ENCODE measurements at places on chromosomes 16 and 17. TPM values are rescaled to one million over a fixed set of nuclear protein-coding genes. Genes with fewer than 3 reads are reported as not detected.
A peak's percentile ranks its signal among the peaks of the same experiment; 100 is the strongest.

Gene STH
- total RNA-seq: not detected

- no peak for DNase-seq
- H3K27ac ChIP-seq: no peak overlapping the region
Observed at GRCh38 chr17:77851921-77852320, 106.6 kb upstream of the TNRC6C start.

GRCh38 chr17:59388069-59388556 is 56.7 kb downstream of the YPEL2 start:
- peaks cover 31% of the 10 kb centered on the region for H3K36me3 ChIP-seq
- peak overlapping the region; percentile 85 for H3K27ac ChIP-seq
- peaks cover 42% of the 10 kb centered on the region for H3K4me1 ChIP-seq

Gene RRAD
- total RNA-seq: 6.5 TPM

GRCh38 chr16:85331688-85332087 is 219.4 kb upstream of the CIBAR2 start:
- no peak overlapping the region for H3K4me3 ChIP-seq
- no peak for DNase-seq
- H3K27me3 ChIP-seq: peaks cover 6% of the 10 kb centered on the region
- no peak overlapping the region for H3K27ac ChIP-seq
- H3K4me1 ChIP-seq: peaks cover 31% of the 10 kb centered on the region

DNA sequence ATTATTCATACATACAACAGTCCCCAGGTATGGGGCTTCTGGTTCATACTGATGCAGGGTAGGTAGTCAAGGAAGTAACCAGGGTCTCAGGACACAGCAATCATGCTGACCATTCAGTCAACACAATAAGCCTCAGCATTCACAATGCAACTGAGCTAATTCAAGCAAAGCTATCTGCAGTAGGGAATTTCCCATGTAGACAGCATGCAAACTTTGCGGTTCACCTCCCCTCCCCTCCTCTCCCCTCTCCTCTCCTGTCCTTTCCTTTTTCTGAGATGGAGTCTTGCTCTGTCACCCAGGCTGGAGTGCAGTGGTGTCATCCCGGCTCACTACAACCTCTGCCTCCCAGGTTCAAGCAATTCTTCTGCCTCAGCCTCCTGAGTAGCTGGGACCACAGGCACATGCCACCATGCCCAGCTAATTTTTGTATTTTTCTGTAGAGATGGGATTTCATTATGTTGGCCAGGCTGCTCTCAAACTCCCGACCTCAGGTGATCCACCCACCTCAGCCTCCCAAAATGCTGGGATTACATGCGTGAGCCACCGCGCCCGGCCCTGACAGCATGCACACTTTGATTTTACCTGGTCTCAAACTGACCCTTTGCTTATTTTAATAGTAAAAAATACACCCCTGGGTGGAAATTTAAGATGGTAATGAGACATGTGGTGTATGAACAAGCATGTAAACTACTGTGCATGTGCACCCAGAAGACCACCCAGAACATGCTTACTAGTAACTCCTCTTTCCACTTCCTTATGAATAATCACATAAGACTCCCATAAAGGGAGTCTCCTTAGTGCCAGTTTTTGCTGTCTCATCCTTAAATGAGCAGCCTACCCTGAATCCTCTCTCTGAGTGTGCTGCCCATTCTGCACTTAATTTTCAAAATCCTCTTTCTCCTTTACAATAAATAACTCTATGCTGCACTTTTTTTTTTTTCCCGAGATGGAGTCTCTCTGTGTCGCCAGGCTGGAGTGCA is 9.3 kb upstream of the RNF135 start:
- H3K27ac ChIP-seq: peak overlapping the region; percentile 77
- no peak overlapping the region for H3K4me3 ChIP-seq
- H3K27me3 ChIP-seq: no peaks in the 10 kb centered on the region
- H3K36me3 ChIP-seq: no peaks in the 10 kb centered on the region
- DNase-seq: no peak

Gene TBC1D26
- 0.28 TPM for total RNA-seq

- H3K4me1 ChIP-seq: peaks cover 26% of the 10 kb centered on the region
- no peaks in the 10 kb centered on the region for H3K27me3 ChIP-seq
- no peak overlapping the region for H3K4me3 ChIP-seq
- DNase-seq: no peak
Observed at GRCh38 chr17:40479754-40480480, 21.5 kb downstream of the TNS4 start.

DNA sequence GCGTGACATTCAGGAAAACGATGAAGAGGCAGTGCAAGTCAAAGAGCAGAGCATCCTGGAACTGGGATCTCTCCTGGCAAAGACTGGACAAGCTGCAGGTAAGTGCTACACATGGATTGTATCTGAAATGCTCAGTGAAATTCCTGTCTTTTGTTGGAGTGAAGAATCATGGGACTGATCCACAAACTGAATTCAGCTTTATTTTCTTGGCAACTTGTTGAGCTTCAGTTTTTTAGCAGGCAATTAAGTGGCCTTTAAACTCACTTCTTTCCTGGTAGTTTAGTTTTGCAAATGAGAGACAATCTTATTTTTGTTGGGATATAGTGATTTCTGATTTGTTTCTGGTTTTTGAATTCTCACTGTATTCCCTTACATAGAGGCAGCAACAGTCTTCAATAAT is 2.6 kb downstream of the PSMD11 start:
- H3K27ac ChIP-seq: peak overlapping the region; percentile 95
- DNase-seq: no peak
- no peaks in the 10 kb centered on the region for H3K27me3 ChIP-seq

Gene TAT
- 0.35 TPM for total RNA-seq

Gene EPN3
- total RNA-seq: not detected

DNA sequence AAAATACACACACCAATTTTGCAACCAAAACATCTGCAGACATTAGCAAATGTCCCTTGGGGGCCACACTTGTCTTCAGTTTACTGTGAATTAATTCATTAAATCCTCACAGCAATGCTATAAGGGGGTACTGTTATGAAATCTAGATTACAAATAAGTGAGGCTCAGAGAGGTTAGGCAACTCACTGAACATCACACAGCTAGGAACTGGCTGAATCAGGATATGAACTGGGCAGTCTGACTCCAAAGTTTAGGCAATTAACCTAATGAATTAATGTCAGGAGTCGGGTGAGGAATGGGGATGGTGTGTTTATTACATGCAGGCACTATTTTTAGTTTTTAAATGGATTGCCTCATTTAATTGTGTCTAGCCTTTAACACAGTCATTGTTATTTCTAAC is 305.7 kb upstream of the XYLT1 start:
- no peak overlapping the region for H3K4me3 ChIP-seq
- DNase-seq: no peak
- H3K27ac ChIP-seq: no peak overlapping the region
- H3K36me3 ChIP-seq: no peaks in the 10 kb centered on the region
- no peaks in the 10 kb centered on the region for H3K4me1 ChIP-seq

Gene HSD11B2
- 0.20 TPM for total RNA-seq

Gene GPRC5C
- 47.8 TPM for total RNA-seq

Gene SPAG9
- 92.7 TPM for total RNA-seq

GRCh38 chr17:81456798-81457197 is 55.8 kb downstream of the ACTG1 start:
- peaks cover 5% of the 10 kb centered on the region for H3K4me1 ChIP-seq
- DNase-seq: no peak
- H3K4me3 ChIP-seq: no peak overlapping the region
- H3K27ac ChIP-seq: no peak overlapping the region
- peaks cover 5% of the 10 kb centered on the region for H3K36me3 ChIP-seq

DNA sequence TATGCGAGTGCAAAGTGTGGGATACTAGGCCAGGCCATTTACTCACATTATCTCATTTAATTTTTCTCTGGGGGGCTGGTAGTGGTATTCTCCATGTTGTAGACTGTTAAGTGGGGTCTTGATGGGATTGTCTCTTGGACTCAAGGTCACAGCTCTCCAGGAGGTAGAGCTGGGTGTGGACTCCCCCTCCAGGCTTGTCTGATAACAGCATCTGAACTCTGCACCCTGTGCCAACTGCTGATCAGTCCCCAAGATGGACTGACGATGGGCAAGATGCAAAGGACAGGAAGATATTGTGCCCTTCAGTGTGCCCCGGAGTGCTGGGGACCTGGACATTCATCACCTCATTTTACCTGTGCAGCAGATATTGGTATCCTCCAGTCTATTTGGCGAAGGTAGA is 147.8 kb downstream of the MSI2 start:
- no peak overlapping the region for H3K4me3 ChIP-seq
- no peak overlapping the region for H3K27ac ChIP-seq
- peaks cover 4% of the 10 kb centered on the region for H3K36me3 ChIP-seq
- no peaks in the 10 kb centered on the region for H3K27me3 ChIP-seq
- no peak for DNase-seq
- H3K4me1 ChIP-seq: peaks cover 20% of the 10 kb centered on the region

- H3K27ac ChIP-seq: no peak overlapping the region
- no peak overlapping the region for H3K4me3 ChIP-seq
- no peaks in the 10 kb centered on the region for H3K4me1 ChIP-seq
- H3K27me3 ChIP-seq: peaks cover 54% of the 10 kb centered on the region
- no peak for DNase-seq
Observed at GRCh38 chr16:85869785-85870558, 29.0 kb upstream of the IRF8 start.

Gene NEURL4
- 43.3 TPM for total RNA-seq

- H3K4me3 ChIP-seq: no peak overlapping the region
- peaks cover 7% of the 10 kb centered on the region for H3K36me3 ChIP-seq
- no peaks in the 10 kb centered on the region for H3K4me1 ChIP-seq
- DNase-seq: no peak
Observed at GRCh38 chr17:14688134-14688533, 387.3 kb downstream of the HS3ST3B1 start.

DNA sequence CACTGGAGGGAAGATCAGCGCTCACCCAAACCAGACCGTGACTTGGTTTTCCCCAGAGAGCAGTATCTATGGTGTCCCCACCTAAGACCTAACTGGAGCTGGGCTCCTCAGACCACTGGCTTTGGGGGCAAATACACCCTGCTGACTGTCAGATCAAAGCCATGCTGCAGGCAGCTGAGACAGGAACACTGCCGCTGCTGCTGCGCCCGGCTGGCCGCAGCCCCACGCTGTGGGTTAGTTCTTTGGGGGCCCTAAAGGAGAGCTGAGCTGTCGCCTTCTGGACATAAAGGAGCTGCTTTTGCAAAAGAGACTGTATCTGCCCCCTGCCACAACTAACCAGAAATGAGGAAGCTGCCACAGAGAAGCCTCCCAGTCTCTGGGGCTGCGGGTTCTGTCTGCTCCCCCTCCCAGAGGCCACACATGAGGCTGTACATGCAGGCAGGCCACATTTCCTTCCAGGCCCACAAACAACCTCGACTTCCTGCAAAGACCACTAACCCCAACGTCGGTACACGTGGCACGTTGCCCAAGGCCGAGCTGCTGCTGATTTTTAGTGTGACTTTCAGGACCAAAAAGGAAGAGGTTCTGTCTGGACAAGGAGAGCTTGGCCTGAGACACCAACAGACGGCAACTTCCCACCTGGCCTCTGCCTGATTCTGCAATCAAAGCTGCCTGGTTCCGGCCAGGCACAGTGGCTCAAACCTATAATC is 18.2 kb upstream of the ABR start:
- no peak overlapping the region for H3K4me3 ChIP-seq
- H3K27ac ChIP-seq: peak overlapping the region; percentile 88
- H3K27me3 ChIP-seq: no peaks in the 10 kb centered on the region
- no peak for DNase-seq

Gene AURKB
- total RNA-seq: 8.6 TPM

GRCh38 chr17:63189082-63189481 is 223.0 kb downstream of the TANC2 start:
- DNase-seq: no peak
- peaks cover 20% of the 10 kb centered on the region for H3K4me1 ChIP-seq
- H3K4me3 ChIP-seq: no peak overlapping the region
- H3K36me3 ChIP-seq: peaks cover 1% of the 10 kb centered on the region
- no peaks in the 10 kb centered on the region for H3K27me3 ChIP-seq

DNA sequence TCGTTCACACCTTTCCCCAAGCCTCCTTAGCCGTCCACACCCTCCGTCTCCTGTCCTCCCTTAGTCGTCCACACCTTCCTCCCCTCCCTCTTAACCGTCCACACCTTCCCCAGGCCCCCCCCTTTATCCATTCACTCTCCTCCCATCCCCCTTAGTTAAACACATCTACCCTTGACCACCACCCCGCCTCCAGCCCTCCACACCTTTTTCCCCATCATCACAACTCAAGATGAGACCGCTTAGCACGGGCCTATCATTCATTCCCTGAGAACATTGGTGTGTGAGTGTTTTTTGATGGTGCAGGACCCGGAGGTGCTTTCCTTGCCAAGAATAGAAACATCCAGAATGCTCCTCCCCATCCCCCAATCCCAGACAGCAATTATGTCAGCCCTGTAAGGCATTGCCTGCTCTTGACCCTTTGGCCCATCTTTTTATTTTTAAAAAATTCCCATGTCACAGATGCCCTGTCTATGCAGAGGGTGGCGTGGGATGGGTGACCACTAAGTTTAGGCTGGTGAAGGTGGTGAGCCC is 1.4 kb downstream of the TENT4B start:
- DNase-seq: no peak
- no peaks in the 10 kb centered on the region for H3K27me3 ChIP-seq
- H3K4me3 ChIP-seq: peak overlapping the region; percentile 78
- H3K36me3 ChIP-seq: no peaks in the 10 kb centered on the region
- peak overlapping the region; percentile 67 for H3K27ac ChIP-seq

DNA sequence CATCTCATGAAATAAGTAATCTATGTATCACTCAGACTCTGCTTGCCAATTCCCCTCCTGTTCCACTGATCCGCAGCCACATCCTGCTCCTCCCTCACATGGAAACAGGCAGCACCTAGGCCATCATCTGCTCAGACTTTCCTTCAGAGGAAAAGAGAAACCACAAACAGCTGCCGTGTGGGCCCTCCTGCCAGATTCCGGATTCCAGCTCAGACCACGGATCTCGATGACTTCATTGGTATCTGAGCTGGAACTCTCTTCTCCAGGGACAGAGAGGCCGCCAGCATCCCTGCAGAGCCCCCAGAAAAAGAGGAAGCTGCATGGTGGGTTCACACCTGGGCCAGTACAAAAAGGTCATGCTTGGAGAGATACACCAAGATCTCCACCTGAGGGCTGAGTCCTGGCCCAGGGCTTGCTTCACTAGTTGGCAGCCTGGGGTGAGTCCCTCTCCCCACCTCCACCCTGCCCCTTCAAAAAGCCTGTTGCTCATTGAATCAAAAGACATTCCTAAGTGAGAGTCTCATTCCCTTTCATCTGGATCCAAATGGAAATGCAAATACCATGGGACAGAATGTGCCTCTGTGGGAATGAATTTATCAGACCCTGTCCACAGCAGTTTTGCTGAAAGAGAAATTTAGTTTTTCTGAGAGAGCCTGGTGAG is 47.2 kb downstream of the HOXB1 start:
- peak overlapping the region; percentile 5 for H3K27ac ChIP-seq
- H3K27me3 ChIP-seq: peaks cover 21% of the 10 kb centered on the region
- peaks cover 13% of the 10 kb centered on the region for H3K4me1 ChIP-seq
- no peaks in the 10 kb centered on the region for H3K36me3 ChIP-seq
- DNase-seq: no peak
- H3K4me3 ChIP-seq: no peak overlapping the region

GRCh38 chr16:8963821-8964441 is at the start of gene USP7:
Gene USP7 (minus strand): TSS chr16:8963906. CDS start chr16:8963285, 621 bp downstream.
- H3K4me3 ChIP-seq: peak within 1 kb of the TSS; percentile 85
- peaks cover 35% of the 10 kb centered on the region for H3K4me1 ChIP-seq
- peak; percentile 96 for DNase-seq
- no peaks in the 10 kb centered on the region for H3K36me3 ChIP-seq
- H3K27ac ChIP-seq: no peak within 1 kb of the TSS
- H3K27me3 ChIP-seq: no peaks in the 10 kb centered on the region

- H3K27ac ChIP-seq: no peak overlapping the region
- no peak overlapping the region for H3K4me3 ChIP-seq
- peaks cover 15% of the 10 kb centered on the region for H3K27me3 ChIP-seq
- no peaks in the 10 kb centered on the region for H3K36me3 ChIP-seq
- DNase-seq: no peak
Observed at GRCh38 chr17:4577386-4577993, 6.8 kb upstream of the SMTNL2 start.

- H3K27me3 ChIP-seq: no peaks in the 10 kb centered on the region
- no peak overlapping the region for H3K4me3 ChIP-seq
- H3K27ac ChIP-seq: no peak overlapping the region
- H3K4me1 ChIP-seq: peaks cover 15% of the 10 kb centered on the region
- no peak for DNase-seq
Observed at GRCh38 chr17:10031606-10032005, 126.5 kb upstream of the RCVRN start.

Measured in chondrocyte (in vitro differentiated cells).